ENCODE measurements at places on chromosomes 2 and 18.

DNA sequence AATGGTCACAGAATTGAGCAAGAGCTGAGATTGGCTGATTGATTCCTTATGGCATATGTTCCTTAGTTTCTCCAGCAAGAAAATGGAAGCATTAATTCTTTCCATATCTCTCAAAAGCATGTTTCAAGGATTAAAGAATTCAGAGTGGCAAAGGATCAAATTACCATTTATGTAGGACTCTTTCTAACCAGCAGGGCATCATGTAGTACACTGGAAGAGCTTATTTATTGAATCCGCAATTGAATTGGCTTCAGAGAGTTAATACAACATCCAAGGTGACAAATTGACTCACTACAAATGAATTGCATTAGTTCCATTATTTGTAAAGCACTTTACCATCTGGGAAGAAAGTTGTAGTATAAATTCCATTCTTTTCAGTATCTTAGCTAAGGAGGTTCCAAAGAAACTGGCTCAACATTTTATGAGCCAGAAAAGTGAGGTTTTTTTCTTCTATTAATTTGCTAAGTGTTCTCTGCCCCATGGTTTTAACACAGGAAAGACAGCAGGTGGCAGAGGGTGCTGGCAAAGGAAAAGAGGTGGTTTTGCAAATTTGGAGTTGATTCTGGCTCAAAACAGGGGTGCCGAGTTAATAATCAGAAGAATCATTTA, 409.9 kb downstream of the MTX2 start:
- DNase-seq: no peak

DNA sequence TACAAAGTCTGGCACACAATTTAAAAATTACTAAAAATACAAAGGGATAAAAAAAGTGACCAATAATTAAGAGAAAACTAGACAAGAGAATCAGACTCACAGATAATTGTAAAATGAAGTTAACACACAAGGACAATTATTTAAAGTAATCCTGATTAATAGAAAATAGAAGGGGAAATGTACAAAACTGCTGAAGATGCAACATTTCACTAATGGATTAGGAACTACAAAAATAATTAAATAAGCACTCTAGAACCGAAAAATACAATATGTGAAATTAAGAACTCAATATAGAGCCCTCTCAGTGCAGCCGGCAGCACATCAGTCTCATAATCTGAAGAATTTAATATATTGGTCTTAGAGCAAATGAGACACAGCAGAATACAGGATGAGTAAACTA, 24.6 kb downstream of the HYCC2 start:
- no peak for DNase-seq

DNA sequence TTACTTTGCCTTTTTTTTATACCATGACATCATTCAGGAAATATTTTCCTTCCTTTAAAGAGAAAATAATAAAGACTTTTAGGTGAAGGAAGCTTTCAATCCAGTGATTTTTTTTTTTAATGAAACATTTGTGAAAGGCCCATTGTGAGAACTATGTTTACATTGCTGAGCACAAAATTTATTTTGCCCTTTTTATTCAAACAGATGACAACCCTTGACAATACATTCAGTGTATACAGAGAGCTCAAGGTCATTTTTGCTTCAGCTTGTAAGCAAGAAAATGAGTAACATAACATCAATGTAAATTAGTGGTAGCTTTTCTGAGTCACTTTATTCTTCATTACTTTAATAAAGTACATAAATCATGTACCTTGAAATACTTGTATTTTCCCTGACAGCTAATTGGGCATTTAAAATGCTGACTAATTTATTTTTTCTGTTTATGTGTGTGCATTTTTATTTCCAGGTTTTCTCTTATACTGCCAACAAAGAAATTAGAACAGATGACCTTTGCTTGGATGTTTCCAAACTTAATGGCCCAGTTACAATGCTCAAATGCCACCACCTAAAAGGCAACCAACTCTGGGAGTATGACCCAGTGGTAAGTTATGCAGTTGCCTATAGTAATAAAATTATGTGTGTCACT, 121.6 kb downstream of the GALNT1 start:
- no peak for DNase-seq

DNA sequence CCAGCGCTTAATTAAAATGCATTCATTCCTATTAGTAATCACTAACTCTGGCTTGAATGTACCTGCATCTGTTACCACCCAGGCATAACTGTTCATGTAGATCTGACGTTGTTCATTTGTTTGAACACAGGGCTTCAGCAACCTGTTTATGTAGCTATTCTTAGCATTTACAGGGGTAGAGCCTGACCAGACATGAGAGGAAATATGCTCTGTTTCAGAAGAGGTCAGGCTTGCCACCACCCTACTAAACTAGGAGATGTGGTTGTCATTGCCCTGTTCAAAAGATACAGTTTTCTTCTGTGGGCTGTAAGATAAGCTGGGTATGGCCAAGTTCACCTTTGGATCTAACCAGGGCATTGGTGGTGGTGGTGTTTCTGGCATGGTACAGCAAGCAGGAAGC, 8.8 kb downstream of the MGAT5 start:
- DNase-seq: no peak

DNA sequence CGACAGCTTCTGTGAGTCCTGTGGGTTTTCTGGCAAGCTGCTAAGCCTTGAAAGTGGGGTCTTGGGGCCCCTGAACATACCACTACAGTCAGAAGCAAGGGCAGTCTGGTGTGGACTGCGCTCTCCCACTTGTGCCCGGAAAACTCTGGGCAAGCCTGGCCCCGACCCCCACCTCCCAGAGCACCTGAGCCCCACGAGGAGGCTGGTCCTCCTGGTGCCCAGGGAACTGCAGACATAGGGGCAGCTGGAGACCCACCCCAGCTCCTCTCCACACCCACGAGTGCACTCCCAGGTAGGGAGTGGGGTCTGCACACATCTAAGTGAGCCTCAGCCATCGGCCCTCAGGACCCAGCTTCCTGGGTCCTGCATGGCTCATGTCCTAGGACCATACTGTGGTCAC, 16.2 kb upstream of the GPC1 start:
- no peak for DNase-seq

DNA sequence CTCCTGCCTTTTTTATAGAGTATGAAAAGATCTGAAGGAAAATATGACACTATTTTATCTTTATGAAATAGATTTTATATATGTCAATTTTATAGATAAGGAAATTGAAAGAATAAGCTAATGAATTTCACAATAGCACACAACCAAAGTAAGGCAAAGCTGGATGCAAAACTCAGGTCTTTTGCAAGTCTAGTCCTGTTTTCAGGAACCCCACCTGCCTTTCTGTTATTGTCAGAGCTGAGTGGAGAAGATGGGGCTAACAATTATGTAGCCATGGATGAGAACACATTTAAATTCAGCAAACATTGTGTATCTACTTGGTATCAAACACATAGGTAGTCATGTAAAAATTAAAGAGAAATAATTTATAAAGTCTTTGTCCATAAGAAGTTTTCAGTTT, 161.5 kb upstream of the ZEB2 start:
- DNase-seq: no peak

GRCh38 chr18:74509856-74510769, 13.9 kb downstream of the CNDP2 start:
- DNase-seq: no peak
